ENCODE measurements at places on chromosomes 5 and 9.

- no peak for DNase-seq
Observed at GRCh38 chr9:93976081-93976480, 20.9 kb upstream of the BARX1 start.

DNA sequence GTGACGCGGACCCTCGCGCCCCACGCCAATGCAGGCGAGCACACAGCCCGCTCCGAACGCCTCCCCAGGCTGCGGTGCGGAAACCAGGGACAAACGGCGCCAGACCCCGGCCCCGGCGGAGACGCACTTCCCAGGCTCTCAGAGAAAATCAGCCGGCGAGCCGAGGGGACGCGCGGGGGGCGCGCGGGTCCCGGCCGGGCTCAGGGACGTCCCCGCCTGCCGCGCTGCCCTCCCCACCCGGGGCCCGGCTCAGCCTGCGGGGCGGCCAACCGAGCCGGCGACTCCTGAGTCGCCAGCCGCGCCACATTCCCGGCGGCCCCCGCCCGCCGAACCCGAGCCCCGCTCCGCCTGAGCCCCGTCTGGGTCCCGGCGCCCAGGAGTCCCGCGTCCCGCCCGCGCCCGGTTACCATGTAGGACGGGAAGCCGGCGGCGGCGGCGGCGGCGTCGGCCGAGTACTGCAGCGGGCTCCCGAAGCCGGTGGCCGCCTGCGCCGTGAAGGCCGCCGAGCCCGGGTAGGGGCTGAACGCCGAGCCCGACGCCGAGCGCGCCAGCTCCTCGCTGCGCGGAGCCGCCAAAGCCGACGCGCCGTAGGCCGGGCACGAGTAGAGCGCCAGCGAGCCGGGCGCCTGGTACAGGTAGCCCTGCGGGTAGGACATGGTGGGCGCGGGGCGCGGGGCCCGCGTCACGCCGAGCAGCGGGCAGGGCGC lies 566 bp downstream of the IRX2 start:
- no peak for DNase-seq

DNA sequence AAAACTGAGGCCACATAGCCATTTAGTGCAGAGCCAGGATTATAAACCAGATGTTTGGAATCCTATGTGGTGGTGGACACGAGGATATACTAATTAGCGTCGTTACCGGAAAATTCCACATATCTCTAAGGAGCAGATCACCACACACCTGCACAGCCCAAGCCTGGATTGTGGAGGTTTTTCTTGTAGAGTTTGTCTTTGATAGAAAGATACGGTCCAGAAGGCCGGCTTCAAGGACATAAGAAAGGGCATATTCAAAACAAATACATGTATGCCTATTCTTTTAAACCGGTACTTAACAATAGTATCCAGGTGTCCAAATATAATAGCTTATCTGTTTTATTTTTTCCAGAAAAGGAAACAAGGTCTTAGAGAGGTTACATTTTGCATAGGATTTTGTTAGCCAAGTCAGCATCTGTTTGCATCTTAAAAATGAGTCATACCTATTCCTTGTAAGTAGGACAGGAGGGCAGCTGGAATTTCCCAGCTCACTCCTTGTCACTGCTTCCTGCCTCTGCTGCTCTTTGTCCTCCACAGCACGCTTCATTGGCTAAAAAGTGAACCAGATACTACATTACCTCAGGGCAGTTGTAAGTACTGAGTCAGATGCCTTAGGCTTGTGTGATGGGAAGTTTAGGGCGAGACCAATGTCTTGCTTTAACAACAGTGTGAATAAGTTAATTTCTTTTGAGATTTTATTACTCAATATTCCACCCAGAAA lies 3.6 kb downstream of the TMC1 start:
- peak; percentile 67 for DNase-seq

- peak; percentile 3 for DNase-seq
Observed at GRCh38 chr9:1869843-1870242, 145.3 kb upstream of the SMARCA2 start.

GRCh38 chr5:132477784-132478365 lies 12.7 kb downstream of the IRF1 start:
- DNase-seq = peak; percentile 41

GRCh38 chr9:297104-297972 lies 82.7 kb downstream of the DOCK8 start:
- DNase-seq = no peak

- peak; percentile 24 for DNase-seq
Observed at GRCh38 chr9:77455312-77455927, 192.7 kb downstream of the GNA14 start.

GRCh38 chr9:16833296-16833835 lies 37.1 kb downstream of the BNC2 start:
- no peak for DNase-seq

DNA sequence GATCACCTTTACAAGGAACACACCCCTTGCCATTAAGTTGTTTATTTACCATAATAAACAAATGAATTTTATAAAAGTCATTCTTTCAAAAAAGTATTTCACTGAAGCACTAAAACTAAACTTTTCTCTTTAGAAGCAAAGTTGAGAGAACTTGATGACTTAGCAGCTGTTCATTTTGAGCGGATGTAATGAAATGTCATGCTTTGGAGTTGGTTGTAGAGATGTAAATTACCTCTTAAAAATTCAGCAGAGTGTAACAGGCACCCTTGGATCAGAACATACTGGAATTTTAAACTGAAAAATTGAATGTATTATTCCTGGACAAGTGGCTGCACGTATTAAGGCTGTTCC lies 617.2 kb downstream of the PDE4D start:
- DNase-seq = no peak

GRCh38 chr5:34913072-34913471 lies 2.2 kb downstream of the RAD1 start:
- no peak for DNase-seq

- DNase-seq = no peak
Observed at GRCh38 chr5:133799571-133800237, 168.7 kb downstream of the C5orf15 start.

- no peak for DNase-seq
Observed at GRCh38 chr5:149437391-149438040, 58.4 kb upstream of the IL17B start.

DNA sequence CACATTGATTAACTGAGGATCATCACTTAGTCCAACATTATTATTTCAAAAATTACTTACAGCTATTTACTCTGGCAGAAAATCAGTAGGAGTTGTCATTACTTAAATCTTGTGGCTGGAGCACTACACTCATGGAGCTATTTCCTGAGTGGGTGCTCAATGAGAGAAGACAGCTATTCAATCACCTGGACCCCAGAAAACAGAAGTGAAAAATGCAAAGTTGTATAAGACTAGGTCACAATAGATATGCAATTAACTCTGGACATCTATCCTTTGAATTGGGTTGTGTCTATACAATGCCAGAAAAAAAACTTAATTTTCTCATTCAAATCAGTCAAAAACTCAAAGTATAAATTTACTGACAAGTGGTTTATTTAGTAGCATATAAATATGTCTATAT lies 340.9 kb downstream of the EFNA5 start:
- no peak for DNase-seq

DNA sequence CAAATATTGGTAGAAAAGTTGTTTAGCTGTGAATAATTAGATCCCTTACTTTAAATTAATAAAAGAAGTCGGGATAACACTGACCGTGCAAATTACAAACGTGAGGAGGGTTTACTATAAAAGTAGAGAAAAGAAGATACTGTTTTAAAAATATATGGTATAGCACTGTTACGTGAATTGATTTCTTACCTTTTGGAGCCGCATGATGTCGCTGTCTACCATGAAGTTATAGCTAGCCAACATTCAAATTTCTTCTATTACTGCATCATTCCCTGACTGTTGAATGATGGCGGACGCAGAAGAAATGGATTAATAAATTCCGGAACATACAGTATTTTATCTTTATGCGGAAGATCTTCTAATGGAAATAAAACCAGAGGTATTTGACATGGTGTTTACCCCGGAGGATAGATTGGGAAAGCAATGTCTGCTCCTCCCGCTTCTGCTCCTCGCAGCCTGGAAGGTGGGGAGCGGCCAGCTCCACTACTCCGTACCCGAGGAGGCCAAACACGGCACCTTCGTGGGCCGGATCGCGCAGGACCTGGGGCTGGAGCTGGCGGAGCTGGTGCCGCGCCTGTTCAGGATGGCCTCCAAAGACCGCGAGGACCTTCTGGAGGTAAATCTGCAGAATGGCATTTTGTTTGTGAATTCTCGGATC lies at the start of gene PCDHA6:
Gene PCDHA6 (plus strand): TSS at position 257 of the 658 bp plus-strand sequence. CDS start 132 bp downstream, at position 389.
- DNase-seq = no peak

DNA sequence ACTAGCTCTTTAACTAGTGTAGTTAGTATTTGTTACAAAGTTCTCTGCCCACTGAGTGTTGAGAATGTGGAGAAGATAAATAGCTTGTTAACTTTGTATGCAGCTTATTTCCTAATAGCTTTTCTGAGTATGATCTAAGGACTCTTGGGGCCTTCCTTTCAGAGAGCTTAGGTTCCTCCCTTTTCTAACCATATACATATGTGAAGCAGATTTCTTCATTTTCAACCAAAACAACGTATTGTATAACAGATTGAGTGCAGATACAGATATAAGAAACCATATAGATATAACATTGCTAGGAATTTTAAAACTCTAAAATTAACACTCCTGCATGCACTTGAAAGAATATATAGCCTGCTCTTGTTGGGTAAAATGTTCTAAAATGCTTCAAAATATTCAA lies 70.4 kb downstream of the SCAMP1 start:
- no peak for DNase-seq

DNA sequence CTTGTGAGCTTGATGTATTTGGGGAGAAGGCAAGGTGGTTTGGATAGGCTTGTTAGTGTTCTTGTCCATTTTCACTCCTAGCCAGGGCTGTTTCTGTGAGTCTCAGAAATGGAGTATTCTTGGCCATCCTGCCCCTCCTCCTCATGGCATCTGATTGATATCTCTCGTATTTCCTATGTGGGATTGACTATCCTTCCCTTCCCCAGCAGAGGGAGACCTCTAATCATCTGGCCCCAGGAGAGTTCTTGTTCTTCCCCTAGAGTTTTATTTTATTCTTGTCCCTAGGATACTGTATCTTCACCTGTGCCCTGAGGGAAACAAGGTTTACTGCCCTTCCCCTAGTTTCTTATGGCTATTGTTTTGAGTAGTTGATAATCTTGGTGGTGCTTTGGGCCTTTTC lies 114.4 kb downstream of the VPS13A start:
- DNase-seq = no peak

- DNase-seq = no peak
Observed at GRCh38 chr5:107640568-107640967, 30.2 kb downstream of the EFNA5 start.

DNA sequence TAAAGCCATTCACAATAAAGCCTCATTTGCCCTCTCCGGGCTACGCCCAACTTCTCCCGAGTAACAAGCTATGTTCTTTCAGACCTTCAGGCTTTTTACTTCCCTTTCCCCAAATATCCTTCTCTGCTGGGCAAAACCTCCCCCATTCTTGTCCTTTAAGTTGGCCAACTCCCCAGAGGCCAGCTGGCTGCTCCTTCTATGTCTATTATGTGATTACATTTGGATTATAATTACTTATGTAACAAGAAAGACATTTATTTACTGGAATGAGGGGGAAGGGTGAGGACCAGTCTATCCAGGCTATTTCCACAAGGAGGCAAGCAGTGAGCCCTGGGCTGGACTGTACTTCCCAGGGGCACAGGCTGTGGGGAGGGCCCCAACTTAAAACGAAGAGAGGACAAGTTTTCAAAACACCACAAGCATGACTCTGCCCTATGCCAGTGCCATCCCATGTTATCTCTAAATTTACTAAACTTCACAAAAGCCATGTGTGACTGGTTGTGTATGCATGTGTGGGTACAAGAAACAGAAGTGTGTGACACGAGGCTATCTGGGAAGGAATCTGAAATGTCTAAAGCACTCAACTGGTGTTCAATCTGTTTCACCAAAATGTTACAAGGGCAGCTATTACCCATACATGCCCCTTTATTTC lies 84.5 kb downstream of the GNAQ start:
- no peak for DNase-seq

Data from CD4-positive, alpha-beta T cell treated with Interleukin-1 beta for 1 hour (primary cell).